CD4-positive, alpha-beta T cell treated with Interleukin-15 for 4 hours (primary cell): ENCODE measurements at places on chromosomes 4 and X.

DNA sequence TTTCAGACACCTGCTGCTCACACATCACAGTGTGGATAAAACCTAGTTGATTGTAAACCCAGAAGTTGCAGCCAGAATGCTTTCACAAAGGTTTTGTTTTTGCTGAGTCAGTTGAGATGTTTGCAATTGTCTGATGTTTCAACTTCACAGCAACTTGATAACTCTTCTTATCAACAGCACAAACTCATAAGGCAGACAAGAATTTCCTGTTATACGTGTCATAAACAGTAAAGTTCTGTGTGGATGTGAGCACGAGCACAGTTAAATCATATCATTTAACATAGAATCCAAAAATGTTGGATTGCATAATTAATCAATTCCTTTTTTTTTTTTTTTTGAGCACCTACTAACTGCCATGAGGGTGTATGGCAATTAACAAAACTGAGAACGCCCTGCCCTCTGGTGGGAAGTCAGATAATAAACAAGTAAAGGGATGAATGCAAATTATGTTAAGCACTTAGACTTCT is 512.2 kb downstream of the PDHA2 start:
- no peak for DNase-seq

- DNase-seq, result no peak
These were observed 17.6 kb downstream of the FGFBP1 start for GRCh38 chr4:15920723-15921591.

- DNase-seq, result no peak
These were observed 197.0 kb downstream of the STIM2 start for GRCh38 chr4:27057662-27058061.

DNA sequence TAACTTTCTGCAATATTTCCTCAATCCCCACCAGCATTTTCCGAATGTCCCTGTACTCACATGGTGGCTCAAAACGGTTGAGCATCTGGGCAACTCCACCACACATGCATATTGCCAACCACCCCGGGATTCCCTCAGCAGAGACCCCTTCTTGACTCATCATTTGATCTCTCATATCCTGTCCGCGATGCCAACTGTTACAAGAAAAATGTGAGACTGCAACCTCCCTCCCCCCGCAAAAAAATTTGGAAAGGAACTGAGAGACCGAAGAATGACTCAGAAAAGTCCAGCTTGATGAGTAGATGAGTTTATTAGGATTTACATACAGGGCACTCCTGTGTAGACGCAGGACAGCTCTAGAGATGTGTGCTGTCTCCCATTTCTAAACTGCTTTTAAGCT is 561.4 kb downstream of the ZIC3 start:
- DNase-seq, result no peak

DNA sequence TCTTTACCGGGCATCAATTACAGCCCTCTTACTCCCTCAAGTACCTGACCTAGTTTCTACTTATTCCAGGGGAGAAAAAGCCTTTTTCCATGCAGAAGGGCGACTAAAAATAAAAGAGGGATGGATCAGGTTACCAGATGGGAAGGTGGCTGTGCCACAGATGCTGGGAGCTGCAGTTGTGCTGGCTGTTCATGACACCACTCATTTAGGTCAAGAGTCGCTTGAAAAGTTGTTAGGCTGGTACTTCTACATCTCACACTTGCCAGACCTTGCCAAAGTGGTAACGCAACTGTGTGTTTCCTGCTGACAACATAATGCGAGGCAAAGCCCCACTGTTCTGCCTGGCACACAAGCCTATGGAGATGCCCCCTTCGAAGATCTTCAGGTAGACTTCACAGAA is 148.4 kb upstream of the FGF16 start:
- no peak for DNase-seq

DNA sequence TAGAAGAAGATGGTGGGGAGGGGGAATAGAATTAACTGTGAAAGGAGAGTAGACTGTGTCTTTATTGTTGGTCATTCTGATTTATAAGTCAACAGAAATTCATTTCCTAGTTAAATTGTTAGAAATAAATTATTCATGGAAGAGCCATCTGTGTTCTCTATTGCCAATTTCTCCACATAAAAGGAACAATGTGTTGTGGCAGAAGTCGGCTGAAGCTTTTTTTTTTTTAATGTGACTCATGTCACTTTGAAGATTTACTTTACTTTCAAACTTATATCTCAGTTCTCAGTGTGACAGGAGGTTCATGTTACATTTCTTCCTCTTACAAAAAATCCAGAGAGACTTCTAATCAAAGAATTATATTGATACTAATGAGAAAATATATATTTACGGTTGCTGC is 60.5 kb downstream of the CPE start:
- DNase-seq, result no peak

GRCh38 chr4:105543881-105544280 is 8.5 kb upstream of the ARHGEF38 start:
- DNase-seq, result no peak

DNA sequence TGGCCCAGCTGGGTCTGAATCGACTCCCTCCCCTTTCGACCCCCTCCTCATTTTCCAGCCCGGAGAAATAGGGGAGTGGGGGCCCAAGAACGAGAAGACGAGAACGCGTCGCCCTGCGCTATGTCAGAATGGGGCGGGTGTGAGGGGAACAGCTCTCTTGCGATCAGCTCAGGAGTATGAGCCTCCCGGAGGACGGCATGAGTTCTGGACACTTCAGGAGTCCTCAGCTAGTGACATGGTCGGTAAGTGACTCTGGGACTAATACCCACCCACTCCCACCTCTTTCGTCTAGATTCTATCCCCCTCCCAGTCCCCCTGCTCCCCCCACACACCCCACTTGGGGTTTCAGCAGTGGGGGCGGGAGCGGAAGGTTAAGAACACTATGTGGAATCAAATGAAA is 944 bp downstream of the KLF8 start:
- no peak for DNase-seq

DNA sequence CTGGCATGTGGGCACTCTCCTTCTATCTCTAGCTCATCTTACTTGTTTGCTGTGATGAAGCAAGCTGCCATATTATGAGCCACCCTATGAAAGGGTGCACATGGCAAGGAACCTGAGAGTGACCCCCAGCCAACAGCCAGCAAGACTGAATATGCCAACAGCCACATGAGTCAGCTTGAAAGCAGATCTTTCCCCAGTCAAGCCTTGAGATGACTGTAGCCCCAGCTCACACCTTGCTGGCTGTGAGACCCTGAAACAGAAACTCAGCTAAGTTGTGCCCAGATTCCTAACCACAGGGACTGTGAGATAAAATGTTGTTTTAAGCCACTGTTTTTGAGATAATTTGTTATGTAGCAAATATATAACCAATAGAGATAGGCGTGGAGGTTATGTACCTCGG is 36.2 kb downstream of the KDM5C start:
- no peak for DNase-seq

DNA sequence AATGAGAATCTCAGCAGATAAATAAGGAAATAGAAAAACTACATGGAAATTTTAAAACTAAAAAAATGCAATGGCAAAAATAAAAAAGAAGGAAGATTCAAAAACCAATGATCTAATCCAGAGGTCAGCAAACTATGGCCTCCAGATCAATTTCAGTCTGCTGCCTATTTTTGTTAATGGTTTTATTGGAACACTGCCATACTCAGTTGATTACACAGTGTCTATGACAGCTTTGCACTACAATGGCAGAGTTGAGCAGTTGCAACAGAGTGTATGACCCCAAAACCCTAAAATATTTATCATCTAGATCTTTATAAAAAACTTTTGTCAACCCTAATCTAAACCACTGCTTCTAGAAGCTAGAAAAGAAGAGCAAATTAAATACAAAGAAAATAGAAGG is 170.3 kb downstream of the RAB28 start:
- DNase-seq, result no peak

GRCh38 chr4:106039796-106040195 is 144.5 kb downstream of the NPNT start:
- DNase-seq, result no peak

- no peak for DNase-seq
These were observed 4.7 kb downstream of the FAM120C start for GRCh38 chrX:54178100-54178940.

GRCh38 chr4:13580036-13580435 is 35.7 kb upstream of the NKX3-2 start:
- DNase-seq, result no peak

- DNase-seq, result no peak
These were observed 138.2 kb upstream of the AADAT start for GRCh38 chr4:170227928-170228327.

- no peak for DNase-seq
These were observed 2.8 kb downstream of the RENBP start for GRCh38 chrX:153941336-153942252.

GRCh38 chr4:53119680-53120079 is 246.2 kb downstream of the SCFD2 start:
- DNase-seq, result no peak

DNA sequence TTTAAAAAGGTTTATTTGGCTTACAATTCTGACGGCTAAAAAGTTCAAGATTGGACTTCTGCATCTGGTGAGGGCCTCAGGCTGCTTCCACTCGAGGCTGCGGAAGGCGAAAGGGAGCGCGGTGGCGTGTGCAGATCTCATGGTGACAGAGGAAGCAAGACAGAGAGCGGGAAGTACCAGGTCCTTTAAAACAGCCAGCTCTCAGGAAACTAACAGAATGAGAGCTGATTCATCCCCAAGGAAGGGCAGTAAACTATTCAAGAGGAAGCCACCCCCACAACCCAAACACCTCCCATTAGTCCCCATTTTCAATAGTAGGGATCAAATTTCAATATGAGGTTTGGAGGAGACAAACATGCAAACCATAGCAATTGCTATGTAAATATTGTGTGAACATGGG is 2144.2 kb upstream of the AGA start:
- no peak for DNase-seq

- no peak for DNase-seq
These were observed 88.4 kb upstream of the NKX1-1 start for GRCh38 chr4:1494416-1495315.

DNA sequence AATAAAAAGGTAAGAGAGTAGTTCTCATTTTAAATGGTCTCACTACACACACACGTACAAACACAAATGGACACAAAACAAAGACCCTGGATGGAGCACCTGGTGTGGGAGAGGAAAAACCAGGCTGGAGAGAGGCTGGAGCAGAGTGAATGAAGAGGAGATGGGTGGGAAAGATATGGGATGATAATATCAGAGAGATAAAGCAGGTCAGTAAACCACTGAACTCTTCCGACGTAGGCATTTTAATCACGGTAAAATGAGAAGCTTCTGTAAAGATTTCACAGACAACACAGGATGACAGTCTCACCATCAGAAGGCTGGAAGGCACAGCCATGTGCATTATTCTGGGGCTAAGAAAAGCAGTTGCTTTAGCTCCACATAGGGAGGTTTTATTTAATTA is 532.8 kb downstream of the KCNIP4 start:
- no peak for DNase-seq

DNA sequence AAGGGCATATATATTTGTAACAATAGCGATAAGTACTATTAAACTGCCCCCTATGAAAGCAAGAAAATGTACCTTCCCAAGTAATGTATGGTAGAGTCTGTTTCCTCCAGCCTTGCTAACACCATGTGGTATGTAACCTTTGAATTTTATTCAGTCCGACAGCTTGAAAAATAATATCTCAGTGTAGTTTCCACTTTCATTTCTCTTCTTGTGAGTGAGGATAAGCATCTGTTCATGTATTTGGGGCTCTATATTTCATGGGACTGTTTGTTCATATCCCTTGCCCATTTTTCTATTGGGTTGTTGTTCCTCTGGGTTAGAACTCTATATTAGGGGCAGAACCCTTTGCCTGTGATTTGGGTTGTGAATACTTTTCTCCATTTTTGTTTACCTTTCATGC is 58.3 kb downstream of the USP38 start:
- no peak for DNase-seq

GRCh38 chr4:182904211-182904761 is 12.9 kb downstream of the DCTD start:
- no peak for DNase-seq

DNA sequence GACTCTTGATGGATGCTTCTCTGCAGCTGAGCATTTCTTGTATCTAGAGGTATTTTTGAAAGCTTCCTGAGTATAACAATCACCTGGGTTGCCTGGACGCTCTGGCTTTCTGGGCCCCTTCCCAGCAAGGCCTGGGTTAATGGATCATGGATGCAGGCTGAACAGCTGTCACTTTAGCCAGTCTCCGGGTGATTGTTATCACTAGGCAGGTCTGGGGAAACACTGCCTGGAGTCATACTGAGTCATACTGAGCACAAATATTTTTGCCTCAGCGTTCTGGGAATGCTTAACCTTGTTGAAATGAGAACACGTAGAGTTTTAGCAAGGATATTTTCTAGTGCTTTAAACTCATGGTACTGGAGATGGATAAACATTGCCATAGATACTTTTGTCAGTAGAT is 102.6 kb downstream of the PHEX start:
- no peak for DNase-seq

GRCh38 chr4:36884151-36884550 is 360.4 kb upstream of the NWD2 start:
- DNase-seq, result no peak

DNA sequence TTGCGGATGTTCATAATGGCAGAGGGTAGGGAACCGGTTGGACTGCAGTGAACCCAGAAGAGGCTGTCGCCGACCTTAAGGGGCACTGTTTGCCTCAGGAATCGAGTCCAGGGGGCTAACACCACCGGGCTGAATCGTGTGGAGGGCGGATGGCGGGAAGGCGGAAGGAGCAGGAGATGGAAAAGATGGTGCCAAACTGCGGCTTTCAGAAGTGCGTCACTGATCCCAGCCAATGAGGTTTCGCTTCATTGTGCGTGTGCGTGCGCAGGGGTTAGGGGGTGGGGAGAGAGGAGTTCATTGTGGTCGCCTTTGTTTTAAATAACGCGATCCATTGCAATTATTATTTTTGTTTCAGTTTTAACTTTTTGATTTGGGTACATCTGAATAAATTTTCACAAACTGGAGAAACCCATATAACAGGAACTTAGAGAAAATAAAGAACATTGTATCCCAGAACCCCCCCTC is at the start of gene NAA11:
Gene NAA11, minus strand, starts transcription at position 198 of the 465 bp plus-strand sequence. Its CDS starts 184 bp downstream, at position 14.
- DNase-seq, result no peak

DNA sequence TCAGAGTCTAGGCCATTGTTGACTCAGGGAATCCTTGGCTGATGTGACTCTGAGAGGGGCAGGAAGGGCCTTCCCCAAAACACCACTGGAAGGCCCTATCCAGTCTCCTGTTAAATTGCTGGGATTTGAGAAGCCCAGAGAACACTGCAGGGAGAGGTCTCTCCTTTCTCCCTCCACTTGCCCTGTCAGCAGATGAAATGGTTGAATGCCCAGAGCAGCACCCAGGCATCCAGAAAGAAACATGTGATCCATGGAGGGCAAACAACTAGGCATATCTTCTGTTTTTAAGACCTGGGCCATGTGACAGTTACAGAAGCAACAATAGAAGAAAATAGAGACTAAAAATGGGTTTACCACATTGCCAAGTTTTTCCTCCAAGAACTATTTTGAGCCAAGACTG is 291.1 kb downstream of the QDPR start:
- no peak for DNase-seq

- DNase-seq, result no peak
These were observed 95.5 kb upstream of the MSX1 start for GRCh38 chr4:4763822-4764557.

DNA sequence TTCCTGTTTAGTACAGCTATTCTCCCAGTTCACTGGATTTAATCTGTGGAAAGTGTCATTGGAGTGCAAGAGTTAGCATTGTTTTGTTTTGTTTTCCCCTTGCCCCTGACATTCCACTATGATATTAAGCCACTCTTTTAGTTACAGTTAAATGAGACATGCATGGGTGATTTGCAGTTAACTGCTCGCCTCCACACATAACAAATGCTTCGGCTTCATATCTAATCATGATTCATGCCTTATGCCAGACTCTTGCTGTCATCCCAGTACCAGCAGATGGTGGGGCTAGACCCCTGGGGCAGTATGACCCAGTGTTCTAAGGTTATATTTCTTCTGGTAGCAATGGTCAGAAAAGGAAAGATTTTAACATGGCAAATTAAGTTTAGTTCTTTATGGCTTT is 80.1 kb downstream of the RAP1GDS1 start:
- DNase-seq, result no peak
